Forelimb muscle (tissue), 1 donor: ENCODE measurements at places on chromosomes 5 and 9. TPM values are rescaled to one million over a fixed set of nuclear protein-coding genes. Genes with fewer than 3 reads are reported as not detected.
A peak's percentile ranks its signal among the peaks of the same experiment; 100 is the strongest.

The SPEF2 gene
- polyA plus RNA-seq, result 8.9 TPM

The PSAT1 gene
- polyA plus RNA-seq, result 28.7 TPM

The PLPP7 gene
- 45.7 TPM for polyA plus RNA-seq

The GAPVD1 gene
- polyA plus RNA-seq, result 20.5 TPM

The CNTNAP3B gene
- 5.6 TPM for polyA plus RNA-seq

GRCh38 chr5:23072179-23072578, 219.0 kb upstream of the CDH12 start:
- DNase-seq, result no peak

GRCh38 chr9:128393145-128393775, 22.1 kb downstream of the URM1 start:
- DNase-seq, result no peak

- no peak for DNase-seq
Measured at GRCh38 chr5:135192351-135192750, 158.3 kb upstream of the PITX1 start.

DNA sequence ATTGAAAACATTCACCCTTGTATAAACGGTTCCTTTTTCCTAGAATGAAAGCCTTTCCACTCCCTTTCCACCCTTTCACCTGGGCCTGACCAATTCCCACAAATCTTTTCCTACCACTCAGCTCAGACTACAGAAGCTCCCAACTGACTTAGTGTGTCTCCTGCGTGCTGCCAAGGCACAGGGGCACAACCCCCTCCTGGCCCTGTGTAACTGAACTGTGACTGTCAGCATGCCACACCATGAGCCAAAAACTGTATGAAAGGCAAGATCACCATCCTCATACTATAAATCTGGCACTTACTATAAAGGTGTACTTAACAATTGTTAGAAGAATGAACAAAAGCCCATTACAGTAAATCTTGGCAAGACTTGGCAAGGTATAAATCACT, 11.5 kb downstream of the NOL8 start:
- DNase-seq, result no peak

GRCh38 chr9:123508048-123508447, 152.1 kb downstream of the CRB2 start:
- peak; percentile 20 for DNase-seq

DNA sequence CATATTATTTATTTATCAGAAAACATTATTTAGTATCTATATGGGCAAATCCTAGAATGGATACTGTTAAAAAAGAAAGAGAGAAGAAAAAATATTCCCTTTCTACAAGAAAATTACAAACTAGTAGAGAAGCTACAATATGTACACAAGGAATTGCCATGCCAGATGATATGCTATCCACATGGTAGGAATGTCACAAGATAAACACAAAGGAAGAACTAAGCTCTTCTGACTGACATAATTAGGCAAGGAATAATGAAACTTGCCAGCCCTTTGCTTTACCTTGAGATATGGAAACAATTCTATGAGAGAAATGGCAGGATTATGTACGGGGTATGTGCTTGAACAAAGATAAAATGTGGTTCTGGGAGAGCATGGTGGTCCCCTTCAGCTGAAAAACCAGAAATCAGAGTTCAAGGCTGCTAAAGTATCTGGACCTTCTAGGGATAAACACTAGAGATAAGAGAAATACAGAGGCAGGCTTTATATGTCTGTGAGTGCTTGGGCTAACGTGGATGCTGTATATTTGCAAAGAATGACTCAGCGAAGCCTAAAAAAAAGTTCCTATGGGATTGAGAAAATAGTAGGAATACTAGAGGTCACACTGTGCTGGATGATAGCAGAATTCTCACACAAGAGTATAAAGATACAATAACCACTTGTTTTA, 451.6 kb downstream of the TLE1 start:
- DNase-seq, result no peak

GRCh38 chr5:122845229-122846050, at the start of gene SNX24:
Gene SNX24, plus strand, starts transcription at chr5:122845613. Its CDS starts 21 bp downstream, at chr5:122845634.
- DNase-seq, result peak; percentile 34
